ENCODE measurements at places on chromosomes 16 and 17. TPM values are rescaled to one million over a fixed set of nuclear protein-coding genes. Genes with fewer than 3 reads are reported as not detected.

- peak; percentile 43 for DNase-seq
Measured at GRCh38 chr16:81623365-81624102, 155.6 kb upstream of the PLCG2 start.

GRCh38 chr17:48704361-48705248 lies 17.7 kb downstream of the PRAC1 start:
- no peak for DNase-seq

Gene PPP1R27
- not detected for total RNA-seq

Gene ACAP1
- 0.20 TPM for total RNA-seq

Data from RPMI7951 (cell line).